Neuronal stem cell (in vitro differentiated cells): ENCODE measurements at places on chromosomes 16 and 17.

DNA sequence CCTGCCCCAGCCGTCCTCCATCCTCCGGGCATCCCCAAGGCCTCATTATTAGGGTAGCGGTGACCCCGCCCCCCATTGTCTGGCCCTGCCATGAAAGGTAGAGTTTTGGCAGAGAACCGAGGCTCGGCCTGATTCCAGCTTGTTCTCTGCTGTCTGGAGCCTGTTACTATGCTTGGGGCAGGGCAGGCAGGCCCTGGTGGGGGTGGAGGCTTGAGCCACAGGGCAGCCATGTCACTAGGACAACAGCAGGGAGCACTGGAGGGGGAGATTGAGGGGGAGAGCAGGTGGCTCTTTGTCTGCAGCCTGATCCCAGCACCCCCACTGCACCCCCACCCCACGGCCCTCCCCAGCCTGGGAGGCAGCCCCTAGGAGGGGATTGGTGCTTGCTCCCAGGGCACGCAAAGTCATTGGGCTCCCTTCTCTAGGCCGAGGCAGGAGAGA lies 15.4 kb downstream of the RHBDL3 start:
- DNase-seq: peak; percentile 50

- no peak for DNase-seq
Measured at GRCh38 chr17:50806141-50806643, 29.2 kb upstream of the WFIKKN2 start.

DNA sequence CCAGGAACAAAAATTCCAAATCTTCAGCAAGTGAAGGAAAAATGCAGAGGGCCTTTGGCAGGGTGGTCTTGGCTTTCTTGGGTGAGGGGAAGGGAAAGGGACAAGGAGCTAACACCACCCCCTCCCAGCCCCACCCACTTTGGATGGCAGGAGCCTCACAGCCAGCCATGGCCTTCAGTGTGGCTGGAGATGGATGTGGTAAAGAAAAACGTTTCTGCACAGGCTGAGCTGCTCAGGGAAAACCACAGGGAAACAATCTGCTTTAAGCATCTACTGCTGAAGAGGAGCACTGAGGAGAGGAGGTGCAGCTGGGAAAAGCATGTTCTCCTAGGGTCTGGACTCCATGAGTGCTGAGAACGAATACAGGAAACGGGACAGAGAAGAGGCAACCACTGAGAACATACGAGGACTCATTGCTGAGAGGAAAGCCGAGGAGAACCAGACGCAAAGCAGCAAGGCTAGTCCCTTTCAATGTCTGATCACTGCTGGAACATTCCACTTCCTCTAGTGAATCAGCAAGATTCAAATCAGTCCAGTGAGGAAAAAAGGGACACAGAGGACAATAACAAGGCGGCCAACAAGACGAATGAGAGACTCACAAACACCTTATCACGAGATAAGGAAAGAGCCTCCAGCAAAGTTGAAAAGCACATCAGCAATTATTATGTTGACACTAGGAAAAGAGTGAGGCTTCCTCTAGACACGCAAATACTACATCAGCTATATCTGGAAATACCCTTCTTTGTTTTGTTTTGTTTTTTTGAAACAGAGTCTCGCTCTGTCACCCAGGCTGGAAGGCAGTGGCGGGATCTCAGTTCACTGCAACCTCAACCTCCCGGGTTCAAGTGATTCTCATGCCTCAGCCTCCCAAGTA lies 41.7 kb downstream of the ZZEF1 start:
- DNase-seq: no peak

DNA sequence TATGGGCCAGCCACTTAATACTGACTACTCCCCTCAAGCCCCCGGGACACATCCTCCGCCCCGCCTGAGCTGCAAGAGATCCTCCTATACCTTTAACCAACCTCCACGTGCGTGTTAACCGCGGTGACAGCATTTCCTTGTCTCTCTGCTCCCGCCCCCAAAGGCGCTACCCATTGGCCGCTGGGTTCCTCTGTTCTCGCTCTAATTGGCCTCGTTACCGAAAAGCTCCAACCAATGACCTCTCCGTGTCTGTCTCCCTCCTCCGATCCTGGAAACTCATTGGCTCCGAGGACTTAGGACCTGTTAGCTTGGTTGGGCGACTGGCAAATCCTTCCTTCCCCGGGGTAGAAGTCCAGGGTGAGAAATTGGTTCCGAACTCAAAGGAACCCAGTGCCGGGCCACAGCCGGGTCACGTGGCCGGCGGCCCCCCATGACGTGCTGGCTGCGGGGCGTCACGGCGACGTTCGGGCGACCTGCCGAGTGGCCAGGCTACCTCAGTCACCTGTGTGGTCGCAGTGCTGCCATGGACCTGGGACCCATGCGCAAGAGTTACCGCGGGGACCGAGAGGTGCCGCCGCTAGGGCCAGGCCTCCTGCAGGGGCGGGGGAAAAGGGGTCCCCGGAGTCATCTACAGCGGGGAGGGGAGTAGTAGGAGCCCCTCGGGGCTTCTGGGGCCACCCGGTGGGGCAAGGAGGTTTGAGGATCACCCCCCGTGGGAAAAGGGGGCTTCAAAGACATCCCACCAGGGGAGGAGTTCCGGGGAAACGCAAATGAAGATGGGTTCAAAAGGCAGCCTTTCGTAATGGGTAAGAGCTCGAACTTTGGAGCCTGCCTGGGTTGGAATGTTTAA lies at the start of gene PNPO:
PNPO (plus strand) TSS at position 326 of the 850 bp plus-strand sequence; CDS start at position 431, 105 bp downstream.
- peak; percentile 54 for DNase-seq

GRCh38 chr16:80759419-80760162 lies 44.8 kb downstream of the CDYL2 start:
- no peak for DNase-seq

GRCh38 chr17:17725752-17726457 lies 44.6 kb downstream of the RAI1 start:
- no peak for DNase-seq

GRCh38 chr16:4840984-4841383 lies 6.1 kb downstream of the GLYR1 start:
- DNase-seq: no peak
